ENCODE measurements at places on chromosomes 11 and 22. TPM values are rescaled to one million over a fixed set of nuclear protein-coding genes. Genes with fewer than 3 reads are reported as not detected.

DNA sequence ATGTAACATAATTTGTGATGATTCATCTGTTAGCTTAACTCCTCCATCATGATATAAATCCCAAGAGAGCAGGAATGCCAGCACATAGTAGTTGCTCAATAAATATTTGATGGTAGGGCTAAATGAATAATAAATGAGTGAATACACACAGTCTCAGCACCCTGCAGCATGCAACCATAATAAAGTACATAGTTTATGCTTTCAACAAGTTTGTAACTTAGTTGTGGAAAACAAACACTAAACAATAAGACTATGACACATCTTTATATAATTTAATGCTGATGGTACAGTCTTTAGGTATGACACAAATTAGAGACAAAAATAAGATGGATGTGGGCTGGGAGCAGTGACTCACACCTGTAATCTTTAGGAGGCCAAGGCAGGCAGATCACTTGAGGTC, 3.8 kb downstream of the ALKBH8 start:
- H3K36me3 ChIP-seq: peaks cover 7% of the 10 kb centered on the region
- no peaks in the 10 kb centered on the region for H3K27me3 ChIP-seq
- no peak for DNase-seq
- no peak overlapping the region for H3K27ac ChIP-seq
- peaks cover 49% of the 10 kb centered on the region for H3K4me1 ChIP-seq

- no peaks in the 10 kb centered on the region for H3K36me3 ChIP-seq
- H3K27me3 ChIP-seq: no peaks in the 10 kb centered on the region
- no peak overlapping the region for H3K4me3 ChIP-seq
- DNase-seq: no peak
- H3K4me1 ChIP-seq: no peaks in the 10 kb centered on the region
Observed at GRCh38 chr11:47603295-47603694, 9.1 kb upstream of the C1QTNF4 start.

- H3K27ac ChIP-seq: peak overlapping the region; percentile 19
- no peaks in the 10 kb centered on the region for H3K27me3 ChIP-seq
- no peaks in the 10 kb centered on the region for H3K36me3 ChIP-seq
- H3K4me3 ChIP-seq: no peak overlapping the region
- H3K4me1 ChIP-seq: peaks cover 4% of the 10 kb centered on the region
Observed at GRCh38 chr11:68014157-68014946, 4.2 kb downstream of the ALDH3B1 start.

DNA sequence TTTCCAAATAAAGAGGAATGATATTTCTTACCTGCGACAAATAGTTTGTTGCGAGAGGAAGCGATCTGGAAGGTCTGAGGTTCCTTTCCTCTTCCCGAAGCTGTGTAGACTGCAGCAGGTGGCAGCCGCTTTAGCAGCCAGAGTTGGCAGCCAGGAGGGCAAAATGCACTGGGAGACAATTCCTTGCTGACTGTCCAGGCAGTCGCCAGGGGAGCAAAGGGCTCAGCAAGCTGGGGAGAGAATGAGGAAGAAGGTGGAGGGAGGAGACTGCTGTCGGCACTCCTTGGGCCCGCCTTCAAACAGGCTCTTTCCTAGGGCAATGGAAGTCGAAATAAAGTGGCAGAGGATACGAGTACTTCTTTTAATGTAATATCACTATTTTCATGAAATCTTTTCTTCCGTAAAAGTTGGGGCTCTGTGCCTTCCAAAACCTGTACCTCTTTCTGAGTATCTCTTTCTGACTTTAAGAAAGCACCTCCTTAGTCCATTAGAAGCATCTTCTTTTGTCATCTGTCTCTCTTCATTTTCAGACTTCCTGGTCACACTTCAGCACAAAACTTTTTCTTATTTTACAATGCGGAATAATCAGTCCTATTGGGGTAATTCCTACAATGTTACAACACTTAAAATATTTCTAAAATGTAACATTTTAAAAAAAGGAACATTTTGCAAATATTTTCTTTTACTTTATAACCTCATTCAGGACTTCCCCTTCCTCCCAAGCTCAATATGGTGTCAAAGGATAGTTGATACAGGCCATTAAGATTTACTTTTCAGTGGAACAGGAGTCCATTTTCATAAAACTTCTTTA, at the start of gene IL18:
TSS of gene IL18 (minus strand) at position 220 of the 811 bp plus-strand sequence. CDS start 9,041 bp downstream, outside the sequence.
- no peak for DNase-seq
- H3K27ac ChIP-seq: no peak within 1 kb of the TSS
- peaks cover 27% of the 10 kb centered on the region for H3K27me3 ChIP-seq
- peaks cover 2% of the 10 kb centered on the region for H3K36me3 ChIP-seq

Gene MAJIN
- total RNA-seq: 0.20 TPM

Data from activated CD4-positive, alpha-beta T cell treated with anti-CD3 and anti-CD28 coated beads, Interleukin-2, amount 10 ng/mL, durations not matched to agents 7 days and 5 days (primary cell).